ENCODE measurements at places on chromosomes 11 and 22.
A peak's percentile ranks its signal among the peaks of the same experiment; 100 is the strongest.

DNA sequence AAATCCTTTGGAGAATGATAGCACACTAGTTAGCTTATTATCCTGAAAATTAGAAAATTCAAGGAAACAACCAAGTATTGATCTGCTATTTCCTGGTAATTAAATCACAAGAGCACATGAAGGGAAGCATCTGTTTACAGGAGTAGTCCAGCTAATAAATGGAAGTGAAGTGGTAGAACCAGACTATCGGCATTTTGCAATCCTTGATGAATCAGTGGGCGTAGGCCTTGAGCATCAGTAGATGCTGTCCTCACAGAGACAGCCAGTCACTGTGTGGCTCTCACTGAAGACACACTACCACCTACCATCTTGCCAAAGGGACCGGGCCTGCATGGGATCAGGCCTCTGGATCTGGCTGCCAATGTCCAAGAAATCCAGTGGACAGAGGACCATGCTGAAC is 69.8 kb downstream of the FBLN1 start:
- DNase-seq: no peak

- no peak for DNase-seq
Observed at GRCh38 chr11:77106321-77106720, 3.7 kb downstream of the OMP start.

DNA sequence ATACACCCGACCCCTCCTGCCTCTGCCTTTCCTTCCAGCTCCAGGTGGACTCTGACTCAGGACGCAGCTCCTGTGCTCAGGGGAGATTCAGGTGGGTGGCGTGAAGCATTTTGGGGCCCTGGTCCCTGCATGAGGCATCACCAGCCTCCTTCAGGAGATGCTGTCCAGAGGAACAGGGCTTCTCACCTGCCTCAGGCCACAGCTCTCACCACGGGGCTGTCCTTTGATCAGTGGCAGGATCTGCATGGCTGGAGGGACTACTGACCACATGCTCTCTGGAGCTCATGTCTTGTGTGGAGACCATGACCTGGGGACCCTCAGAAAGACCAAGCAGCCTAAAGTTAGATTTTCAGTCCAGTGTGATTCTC is 58.8 kb downstream of the GGTLC2 start:
- DNase-seq: no peak

- DNase-seq: no peak
Observed at GRCh38 chr11:126181939-126182730, 29.3 kb downstream of the RPUSD4 start.

GRCh38 chr22:44726439-44726838 is 24.4 kb downstream of the PRR5 start:
- no peak for DNase-seq

DNA sequence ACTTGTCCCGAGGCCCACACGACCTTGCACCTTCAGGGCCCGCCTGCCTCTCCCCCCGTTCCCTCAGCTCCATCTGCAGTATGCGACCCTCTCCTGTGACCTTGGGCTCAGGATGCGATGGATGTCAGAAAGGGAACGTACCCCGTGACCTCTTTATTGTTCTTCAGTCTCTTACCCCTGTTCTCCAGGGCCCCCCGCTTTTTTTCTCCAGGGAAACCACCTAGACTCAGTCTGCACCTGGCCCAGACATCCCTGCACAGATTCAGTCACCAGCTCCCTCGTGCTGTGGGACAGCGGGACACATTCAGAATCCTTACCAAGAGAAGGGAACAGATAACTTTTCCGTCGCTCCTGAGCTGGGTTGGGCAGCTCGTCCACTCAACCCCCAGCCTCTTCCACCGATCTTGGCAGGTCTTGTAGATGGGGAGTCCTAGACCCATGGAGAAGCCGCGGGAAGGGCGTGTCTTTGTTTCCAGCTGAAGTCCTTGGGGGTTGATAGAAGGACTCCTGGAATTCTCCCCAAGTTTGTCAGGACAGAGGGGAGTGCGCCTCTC is 1.4 kb upstream of the PHOX2A start:
- DNase-seq: no peak

DNA sequence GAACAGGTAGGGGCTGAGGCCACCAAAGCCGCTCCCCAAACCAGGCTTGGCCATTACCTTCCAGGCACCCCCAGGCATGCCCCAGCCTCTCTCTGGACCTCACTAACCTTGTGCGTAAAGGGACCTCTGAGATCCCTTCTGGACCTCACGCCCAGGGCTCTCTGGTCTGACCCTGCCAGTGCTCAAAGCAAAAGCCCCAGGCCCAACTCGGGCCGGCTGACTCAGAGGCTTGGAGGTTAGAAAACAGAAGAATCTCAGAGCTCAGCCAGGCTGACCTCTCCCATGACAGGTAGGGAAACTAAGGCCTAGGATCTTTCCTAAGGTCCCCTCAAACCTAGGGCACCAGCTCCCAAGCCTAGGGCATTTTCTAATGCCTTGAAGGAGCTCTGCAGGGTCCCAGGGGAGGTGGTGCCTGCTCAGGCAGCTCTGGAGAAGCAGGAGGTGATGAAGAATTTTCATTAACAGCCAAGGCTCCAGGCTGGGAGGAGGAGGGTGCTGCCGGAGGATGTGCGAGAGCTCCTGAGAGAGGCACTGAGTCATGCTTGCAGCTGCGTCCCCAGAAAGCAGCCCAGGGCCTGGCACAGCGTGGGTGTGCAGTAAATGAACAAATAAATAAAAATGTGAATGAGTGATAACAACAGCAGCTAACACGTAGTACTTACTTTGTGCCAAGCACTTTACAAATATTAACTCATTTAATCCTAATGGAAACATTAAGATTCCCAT is 25.6 kb downstream of the ARRB1 start:
- peak; percentile 68 for DNase-seq

DNA sequence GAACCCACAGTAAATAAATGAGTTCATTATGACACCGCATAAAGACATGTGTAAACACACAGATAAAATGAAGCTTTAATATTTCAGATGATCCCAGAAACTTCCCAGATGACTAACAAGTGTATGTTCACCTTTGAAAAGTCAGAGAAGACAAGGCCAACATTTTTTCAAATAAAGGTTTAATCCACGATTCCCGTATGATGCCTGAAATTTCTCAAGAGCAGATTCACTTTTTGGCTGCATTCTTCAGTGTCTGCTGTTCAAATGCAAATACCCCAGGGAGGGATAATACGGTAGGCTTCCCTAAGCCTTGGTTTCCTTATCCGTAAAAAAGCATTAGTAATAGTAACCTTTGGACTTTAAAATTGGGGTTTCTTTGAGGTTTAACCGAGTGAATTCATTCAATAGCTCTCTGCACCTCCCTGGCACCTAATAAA is 62.5 kb downstream of the SYTL2 start:
- no peak for DNase-seq

DNA sequence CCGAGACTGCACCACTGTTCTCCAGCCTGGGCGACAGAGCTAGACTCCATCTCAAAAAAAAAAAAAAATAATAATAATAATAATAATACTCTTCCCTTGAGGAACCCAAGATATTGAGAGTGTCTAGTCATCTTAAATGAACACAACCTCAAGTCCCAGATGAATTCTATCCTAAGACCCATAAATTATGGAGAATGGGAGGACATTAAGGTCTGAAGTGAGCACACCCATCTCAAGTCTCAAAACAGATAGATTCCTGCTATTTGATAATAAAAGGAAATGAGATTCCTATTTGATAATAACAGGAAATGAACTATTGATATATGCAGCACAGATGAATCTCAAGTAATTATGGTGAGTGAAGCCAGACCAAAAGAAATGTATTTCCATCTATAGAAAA is 51.5 kb downstream of the MAPK1 start:
- DNase-seq: no peak

DNA sequence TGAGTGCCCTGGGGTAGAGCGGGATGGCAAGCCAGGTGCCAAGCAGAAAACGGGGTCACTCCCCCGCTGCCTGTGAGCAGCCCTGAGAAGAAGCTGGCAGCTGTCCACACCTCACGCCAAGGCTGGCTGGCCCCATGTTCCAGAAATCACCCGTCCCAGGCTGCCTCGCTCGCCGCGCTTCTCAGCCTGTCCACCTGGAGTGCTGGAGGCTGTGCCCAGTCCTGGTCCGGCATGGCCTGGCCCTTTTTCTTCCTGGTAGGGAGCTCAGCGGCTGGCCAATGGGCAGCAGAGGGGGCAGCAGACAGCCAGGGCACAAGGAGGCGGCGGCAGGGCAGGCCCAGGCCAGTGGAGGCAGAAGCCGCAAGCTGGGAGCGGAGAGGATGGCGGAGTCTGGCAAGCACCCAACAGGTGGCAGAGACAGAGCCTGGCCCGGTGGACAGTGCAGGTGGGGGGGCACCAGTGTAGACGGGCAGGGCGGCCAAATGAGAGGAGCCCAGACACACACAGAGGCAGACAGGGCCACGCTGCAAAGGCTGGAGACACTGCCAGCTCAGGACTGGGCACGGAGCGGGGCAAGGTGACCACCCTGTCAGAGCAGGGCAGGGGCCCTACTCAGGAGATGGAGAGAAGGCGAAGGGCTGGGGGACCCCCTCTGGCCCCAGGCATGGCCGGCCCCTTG is 37.2 kb upstream of the TH start:
- peak; percentile 6 for DNase-seq

- no peak for DNase-seq
Observed at GRCh38 chr11:83773950-83774880, 488.0 kb upstream of the CCDC90B start.

DNA sequence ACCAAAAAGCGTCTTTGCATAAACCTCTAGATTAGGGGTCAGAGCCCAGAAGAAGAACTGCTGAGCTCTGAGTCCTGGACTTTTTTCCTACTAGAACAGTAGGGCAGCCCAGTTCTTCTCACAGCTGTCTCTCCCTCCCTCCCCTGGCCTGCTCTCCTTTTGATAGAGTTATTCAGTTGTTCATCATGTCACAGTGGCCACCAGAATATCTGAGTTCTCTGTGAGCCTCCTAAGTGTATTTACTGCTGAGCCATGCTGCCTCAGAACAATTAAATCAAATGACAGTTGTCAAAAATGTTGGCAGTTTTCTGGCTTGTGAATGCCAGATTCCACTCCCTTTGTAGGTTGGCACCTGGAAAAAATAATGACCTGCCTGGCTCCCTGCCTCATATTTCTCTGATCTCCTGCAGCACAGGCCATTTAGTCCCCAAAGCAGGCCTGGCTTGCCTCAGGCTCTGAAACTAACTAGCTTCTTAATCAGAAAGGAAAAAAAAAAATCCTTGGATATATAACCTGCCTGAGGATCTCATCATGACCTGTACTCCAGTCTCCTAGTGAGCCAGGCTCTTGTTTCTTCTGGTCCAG is 377.4 kb upstream of the LARGE1 start:
- DNase-seq: no peak

- DNase-seq: no peak
Observed at GRCh38 chr11:116215471-116216113, 557.2 kb downstream of the BUD13 start.

GRCh38 chr11:43419460-43419859 is 60.7 kb downstream of the TTC17 start:
- DNase-seq: peak; percentile 21

DNA sequence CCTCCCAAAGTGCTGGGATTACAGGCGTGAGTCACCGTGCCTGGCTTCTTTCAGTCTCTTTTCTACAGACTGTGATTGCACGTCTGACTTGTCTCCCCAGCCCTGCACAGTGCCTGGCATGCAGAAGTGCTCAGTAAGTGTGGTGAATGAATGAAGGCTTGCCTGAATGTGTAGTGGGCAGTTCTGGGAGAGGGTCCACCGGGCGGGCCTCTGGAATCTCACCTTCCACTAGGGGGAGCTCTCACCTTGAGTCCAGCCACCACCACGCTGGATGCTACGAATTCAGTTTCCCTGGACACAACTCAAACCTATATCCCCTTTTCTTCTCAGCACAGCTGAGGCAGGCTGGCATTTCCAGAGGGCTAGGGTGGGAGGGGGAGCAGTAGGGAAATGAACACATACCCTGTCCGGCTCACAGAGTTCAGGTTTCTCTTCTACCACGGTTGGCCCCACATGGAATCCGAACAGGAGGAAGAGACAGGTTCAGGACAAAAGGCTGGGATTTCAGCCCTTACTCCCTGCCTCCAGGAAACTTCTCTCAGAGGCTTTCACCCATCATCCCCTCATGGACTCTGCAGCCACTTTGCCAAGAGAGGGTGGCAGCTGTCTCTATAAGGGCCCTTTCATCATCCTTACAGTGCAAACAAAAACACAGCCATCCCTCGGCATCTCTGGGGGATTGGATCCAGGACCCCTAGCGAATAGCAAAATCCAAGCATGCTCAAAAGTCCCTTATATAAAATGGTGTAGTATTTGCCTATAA is 86.8 kb downstream of the NECTIN1 start:
- DNase-seq: peak; percentile 7

GRCh38 chr22:21754523-21754922 is 18.9 kb upstream of the YPEL1 start:
- no peak for DNase-seq

- no peak for DNase-seq
Observed at GRCh38 chr11:64694821-64695365, 28.1 kb downstream of the NRXN2 start.

GRCh38 chr11:69207165-69207889 is 51.6 kb downstream of the SMIM38 start:
- DNase-seq: no peak

- DNase-seq: no peak
Observed at GRCh38 chr11:65503949-65504673, 5.3 kb downstream of the MALAT1 start.

DNA sequence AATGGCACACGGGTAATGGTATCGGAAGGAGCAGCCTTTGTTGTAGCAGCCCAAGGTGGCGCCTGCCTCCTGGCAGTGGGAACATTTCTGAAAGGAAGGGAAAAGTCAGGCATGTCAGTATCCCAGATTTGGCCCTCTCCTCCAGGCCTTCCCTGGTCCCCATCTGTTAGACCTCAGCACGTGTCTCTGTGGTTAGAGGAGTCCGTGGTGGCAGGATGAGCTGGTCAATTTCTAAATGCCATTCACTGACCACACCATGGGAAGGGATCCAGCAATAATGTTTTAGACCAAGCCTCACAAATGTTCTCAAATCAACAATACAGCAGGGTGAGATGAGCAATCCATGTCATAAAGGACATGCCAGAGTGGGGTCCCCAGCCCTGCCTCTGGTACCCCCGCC is 49.0 kb upstream of the CYP2D6 start:
- DNase-seq: no peak

- no peak for DNase-seq
Observed at GRCh38 chr11:44681698-44682097, 45.1 kb upstream of the TSPAN18 start.

- DNase-seq: peak; percentile 58
Observed at GRCh38 chr11:70176940-70177689, 26.0 kb upstream of the FADD start.

DNA sequence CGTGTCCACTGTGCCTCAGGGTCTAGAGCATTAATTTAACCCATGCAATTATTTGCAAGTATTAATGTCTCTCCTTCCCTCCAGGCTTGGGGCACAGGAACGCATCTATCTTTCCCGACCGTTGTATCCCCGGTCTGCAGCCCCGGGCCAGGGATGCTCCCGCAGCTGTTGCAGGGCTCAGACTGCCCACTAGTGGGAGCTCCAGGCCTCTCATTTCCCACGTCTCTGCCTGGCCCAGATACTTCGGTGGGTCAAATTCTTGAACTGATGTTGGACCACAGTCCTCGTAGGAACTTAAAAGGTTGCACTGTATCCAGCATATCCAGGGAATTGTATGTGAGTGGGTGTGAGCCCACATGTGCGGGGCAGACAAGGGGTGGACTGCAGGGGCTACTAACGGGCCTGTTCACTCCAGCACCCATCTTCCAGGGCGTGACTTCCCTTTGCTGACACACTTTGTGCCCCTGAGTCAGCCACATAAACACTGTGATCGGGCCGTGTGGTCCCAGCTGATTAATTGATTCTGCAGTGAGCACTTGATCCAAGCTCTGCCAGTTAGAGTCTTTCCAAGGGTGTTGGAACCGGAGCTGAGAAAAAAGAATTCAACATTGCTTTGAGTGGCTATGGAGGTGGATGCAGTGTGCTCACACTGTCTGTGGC is 451.3 kb downstream of the TBC1D22A start:
- DNase-seq: peak; percentile 72

Measured in stimulated activated CD4-positive, alpha-beta T cell treated with anti-CD3 and anti-CD28 coated beads, Interleukin-2, amount 100 ng/mL, for 24 hours (primary cell).